Brain (organoid and tissue), 16 donors: ENCODE measurements at places on chromosomes 1 and 21. TPM values are rescaled to one million over a fixed set of nuclear protein-coding genes. Genes with fewer than 3 reads are reported as not detected.

DNA sequence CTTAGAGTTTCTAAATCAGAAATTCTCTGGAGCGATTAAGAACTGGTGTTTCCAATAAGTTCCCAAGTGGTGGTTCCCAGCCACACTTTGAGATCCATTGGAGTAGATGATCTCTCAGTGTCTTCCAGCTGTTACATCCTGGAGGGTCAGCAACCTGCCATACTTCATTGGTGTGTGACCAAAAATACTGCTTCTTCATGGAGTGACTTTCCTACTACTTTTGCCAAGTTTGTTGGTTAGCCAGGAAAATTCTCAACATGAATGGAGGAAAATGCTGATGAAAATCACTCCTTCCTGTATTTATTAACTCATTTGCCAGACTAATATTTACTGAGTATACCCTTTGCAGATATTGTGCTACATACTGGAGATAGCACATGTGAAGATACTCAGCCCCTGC is 186.1 kb downstream of the FGGY start:
- no peak for DNase-seq

DNA sequence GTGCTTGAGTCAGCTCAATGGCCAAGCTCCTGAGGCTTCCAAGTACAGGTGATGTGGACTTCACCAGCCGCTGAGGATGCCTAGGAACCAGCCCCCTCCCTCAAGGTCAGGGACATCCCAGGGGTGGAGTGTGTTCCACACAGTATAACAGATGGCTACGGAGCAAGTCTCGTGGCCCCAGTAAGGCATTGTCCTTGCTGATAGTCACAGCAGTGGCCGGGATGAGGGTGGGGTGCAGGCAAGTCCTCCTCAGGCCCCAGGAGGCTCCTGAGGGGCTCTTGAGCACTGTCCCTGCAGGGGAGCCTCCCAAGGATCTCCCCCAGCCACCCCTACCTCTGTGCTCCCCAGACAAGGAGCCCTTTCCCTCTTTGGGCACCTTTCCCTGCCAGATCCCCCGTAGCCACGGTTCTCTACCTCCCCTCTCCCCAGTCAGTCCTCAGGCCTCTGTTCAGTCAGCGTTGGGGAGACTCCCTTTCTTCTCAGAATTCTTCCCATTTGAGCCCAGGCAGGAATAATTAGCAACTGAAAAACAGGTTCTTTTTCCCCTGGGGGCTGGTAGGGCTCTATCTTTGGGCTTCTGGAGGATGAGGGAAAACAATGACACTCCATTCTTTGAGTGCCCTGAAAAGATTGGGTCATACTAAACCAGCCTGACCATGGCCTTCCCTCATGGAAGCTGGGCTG is 7.1 kb upstream of the THEM5 start:
- DNase-seq, result no peak

GRCh38 chr1:48817505-48818114 is 40.9 kb upstream of the BEND5 start:
- peak; percentile 54 for DNase-seq

The UBL4B gene
- polyA plus RNA-seq, result 4.9 TPM

The SH3BP5L gene
- 40.7 TPM for polyA plus RNA-seq

The FAM43B gene
- polyA plus RNA-seq, result 3.3 TPM

GRCh38 chr1:222923506-222923905 is 108.7 kb downstream of the DISP1 start:
- no peak for DNase-seq

GRCh38 chr1:53642215-53642555 is 96.8 kb downstream of the GLIS1 start:
- DNase-seq, result no peak

DNA sequence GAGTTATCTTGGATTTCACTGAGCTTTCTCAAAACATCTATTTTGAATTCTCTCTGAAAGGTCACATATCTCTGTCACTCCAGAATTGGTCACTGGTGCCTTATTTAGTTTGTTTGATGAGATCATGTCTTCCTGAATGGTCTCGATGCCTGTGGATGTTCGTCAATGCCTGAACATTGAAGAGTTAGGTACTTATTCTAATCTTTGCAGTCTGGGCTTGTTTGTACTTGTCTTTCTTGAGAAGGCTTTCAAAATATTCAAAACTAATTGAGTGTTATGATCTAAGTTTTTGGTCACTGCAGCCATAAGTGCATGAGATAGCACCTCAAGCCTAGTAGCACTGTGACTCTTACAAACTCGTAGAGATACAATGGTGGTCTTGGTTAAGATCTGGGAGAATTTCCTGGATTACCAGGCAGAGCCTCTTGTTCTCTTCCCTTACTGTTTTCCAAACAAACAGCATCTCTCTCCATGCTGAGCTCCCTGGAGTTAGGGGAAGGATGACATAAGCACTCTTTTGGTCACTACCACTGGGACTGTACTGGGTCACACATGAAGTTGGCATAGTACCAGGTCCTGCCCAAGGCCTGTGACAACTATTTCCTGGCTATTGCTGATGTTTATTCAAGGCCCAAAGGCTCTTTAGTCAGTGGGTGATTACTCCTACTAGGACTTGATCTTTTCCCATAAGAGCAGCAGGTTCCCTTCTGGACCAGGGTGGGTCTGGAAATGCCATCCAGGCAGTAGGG is 25.6 kb downstream of the SLC22A15 start:
- no peak for DNase-seq

The RGS7 gene
- 12.1 TPM for polyA plus RNA-seq

The TNFRSF4 gene
- polyA plus RNA-seq, result 1.2 TPM

DNA sequence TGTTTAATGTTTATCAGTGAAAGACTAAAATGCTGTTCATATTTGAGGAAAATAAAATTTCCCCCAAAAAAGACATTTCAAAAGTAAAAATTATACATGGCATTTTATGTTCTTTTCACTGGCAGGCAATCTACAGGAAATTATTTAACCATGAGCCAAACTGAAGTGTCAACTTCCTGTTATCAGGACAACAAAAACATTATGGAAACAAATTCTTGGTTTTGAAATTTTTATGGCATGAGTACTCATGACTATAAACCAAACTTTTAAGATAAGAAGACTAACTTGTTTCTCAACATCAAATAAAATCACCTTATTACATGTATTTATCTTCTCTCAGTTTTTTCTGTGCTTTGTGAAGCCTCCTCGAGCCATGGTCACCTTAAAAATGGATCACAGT is 698.6 kb downstream of the LTN1 start:
- no peak for DNase-seq

DNA sequence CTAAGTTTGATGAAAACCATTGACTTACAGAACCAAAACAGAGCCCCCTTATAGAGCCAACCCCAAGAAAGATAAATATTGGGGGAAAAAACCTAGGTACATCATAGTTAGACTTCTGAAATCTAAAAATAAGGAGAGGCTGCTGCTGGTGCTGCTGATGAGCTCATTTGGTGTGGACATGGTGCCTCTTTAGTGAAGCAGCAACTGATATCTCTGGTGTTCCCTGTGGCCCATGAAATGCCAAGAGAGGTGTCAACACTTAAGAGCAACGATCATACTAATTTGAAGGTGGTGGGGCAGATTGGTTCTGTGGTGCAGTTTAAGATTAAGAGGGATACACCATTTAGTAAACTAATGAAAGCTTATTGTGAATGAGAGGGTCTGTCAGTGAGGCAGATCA is 35.9 kb downstream of the ST3GAL3 start:
- no peak for DNase-seq

GRCh38 chr1:5727871-5728643 is 264.2 kb downstream of the NPHP4 start:
- no peak for DNase-seq

The SIPA1L2 gene
- polyA plus RNA-seq, result 24.5 TPM

The LINGO4 gene
- polyA plus RNA-seq, result 0.12 TPM

DNA sequence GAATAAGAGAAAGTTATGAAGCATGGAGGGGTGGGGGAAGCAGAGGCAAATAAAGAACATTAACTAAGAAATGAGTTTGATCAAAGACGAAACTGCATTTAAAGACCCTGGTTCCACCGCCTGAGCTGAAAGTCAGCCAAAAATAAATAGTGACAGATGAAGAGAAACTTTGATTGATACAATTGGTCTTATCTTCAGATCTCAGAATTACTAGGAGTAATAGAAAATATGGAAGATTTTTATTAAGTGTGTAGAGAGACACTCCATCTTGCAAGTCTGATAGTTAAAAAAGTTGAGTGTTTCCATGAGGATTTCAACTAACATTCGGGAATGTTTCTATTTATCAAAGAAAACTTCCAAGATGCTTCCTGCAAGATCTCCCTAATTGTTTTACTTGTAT is 418.2 kb upstream of the ADGRL2 start:
- no peak for DNase-seq

- DNase-seq, result no peak
These were observed 215.1 kb downstream of the PTPRU start for GRCh38 chr1:29451368-29451892.

- no peak for DNase-seq
These were observed 30.5 kb upstream of the SCMH1 start for GRCh38 chr1:41272601-41273000.

The ZMYND12 gene
- 6.8 TPM for polyA plus RNA-seq

DNA sequence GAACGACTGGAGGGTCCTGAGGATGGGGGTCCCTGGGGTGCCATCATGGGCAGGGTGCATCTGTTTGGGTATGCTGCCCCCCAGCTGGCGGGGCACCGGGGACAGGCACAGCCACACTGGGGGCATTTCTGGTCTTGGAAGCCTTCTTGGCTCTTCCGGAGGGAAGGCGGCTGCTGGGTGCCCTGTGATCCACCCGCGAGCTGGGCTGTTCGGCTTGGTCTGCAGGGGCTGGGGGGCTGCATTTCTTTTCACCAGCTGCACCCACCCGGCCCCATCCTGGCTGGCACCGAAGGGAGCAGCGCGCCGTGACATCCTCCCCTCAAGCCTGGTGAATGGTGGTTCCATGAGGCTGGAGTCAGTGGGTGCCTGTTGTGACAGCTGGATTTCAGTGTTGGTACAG is 12.2 kb downstream of the FAAP20 start:
- no peak for DNase-seq

DNA sequence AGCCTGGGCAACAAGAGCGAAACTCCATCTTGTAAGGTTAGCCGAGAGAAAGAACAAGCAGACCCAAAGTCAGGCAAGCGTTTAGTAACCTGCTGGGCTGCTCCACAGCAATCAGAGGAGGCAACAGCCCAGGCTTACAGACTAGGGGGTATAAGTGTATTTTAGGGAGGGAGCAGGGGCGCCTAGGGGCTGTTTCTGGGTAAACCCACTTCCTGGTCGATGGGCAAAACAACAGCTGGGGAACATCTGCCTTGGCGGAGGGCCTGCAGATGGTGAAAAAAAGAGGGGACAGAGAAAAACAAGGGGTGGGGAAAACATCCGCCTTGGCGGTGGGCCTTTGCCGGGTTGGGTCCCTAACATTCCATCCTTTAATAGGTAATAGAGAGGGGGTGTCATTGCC is 5.2 kb downstream of the TAS1R1 start:
- no peak for DNase-seq

The WNT2B gene
- 0.68 TPM for polyA plus RNA-seq

- no peak for DNase-seq
These were observed 2.3 kb upstream of the HPCA start for GRCh38 chr1:32884032-32884372.

DNA sequence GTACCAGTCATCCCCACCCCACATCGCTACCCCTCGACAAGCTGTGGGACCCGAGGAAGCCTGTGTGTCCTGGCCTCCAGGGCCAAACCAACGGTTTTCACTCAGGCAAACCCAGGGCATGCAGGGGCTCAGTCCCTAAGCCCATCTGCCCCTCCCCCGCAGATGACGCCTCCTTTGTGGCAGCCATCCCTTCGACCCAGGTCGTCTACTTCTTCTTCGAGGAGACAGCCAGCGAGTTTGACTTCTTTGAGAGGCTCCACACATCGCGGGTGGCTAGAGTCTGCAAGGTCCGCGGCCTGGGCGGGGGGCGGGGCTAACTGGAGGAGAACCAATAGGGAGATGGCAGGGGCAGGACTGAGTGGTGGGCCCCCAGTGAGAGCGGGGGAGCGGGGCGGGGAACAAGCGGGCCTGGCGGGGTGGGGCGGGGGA is 7.4 kb downstream of the SEMA4A start:
- peak; percentile 84 for DNase-seq

GRCh38 chr1:187744665-187745064 is 915.9 kb downstream of the PLA2G4A start:
- DNase-seq, result no peak

GRCh38 chr1:219083631-219084030 is 90.0 kb upstream of the LYPLAL1 start:
- no peak for DNase-seq

The RNU1-3 gene
- not detected for polyA plus RNA-seq

The PTPRU gene
- 10.6 TPM for polyA plus RNA-seq

The LIN9 gene
- polyA plus RNA-seq, result 2.4 TPM

The KCNA2 gene
- 4.9 TPM for polyA plus RNA-seq

The GJA9 gene
- polyA plus RNA-seq, result not detected

- DNase-seq, result no peak
These were observed 37.1 kb downstream of the WNT9A start for GRCh38 chr1:227910511-227911153.

DNA sequence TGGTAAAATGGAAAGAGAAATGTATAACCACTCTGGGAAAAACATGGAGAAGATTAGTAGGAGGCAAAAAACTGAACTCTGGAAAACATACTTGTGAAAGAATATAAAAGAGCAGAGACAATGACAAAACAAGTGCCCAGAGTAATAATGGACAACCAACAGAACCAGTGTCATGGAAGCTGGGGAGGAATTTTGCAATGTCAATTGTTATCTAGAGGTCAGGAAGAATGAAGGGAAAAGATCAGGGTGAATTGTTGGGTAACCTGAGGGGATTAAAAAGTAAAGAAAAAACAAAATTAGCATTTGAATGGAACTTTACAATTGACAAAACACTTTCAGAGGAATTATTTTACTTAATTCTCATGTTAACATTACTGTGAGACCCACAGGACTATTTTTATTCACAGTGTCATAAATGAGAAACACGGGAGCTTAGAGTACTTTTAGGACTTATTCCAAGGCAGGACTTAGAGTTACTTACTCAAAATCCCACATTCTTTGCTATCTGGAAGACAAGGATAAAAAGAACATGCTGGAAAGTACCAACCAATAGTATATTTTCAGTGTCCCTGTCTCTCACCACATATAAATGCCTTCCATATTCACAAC is 19.5 kb downstream of the JAM2 start:
- DNase-seq, result peak; percentile 7

DNA sequence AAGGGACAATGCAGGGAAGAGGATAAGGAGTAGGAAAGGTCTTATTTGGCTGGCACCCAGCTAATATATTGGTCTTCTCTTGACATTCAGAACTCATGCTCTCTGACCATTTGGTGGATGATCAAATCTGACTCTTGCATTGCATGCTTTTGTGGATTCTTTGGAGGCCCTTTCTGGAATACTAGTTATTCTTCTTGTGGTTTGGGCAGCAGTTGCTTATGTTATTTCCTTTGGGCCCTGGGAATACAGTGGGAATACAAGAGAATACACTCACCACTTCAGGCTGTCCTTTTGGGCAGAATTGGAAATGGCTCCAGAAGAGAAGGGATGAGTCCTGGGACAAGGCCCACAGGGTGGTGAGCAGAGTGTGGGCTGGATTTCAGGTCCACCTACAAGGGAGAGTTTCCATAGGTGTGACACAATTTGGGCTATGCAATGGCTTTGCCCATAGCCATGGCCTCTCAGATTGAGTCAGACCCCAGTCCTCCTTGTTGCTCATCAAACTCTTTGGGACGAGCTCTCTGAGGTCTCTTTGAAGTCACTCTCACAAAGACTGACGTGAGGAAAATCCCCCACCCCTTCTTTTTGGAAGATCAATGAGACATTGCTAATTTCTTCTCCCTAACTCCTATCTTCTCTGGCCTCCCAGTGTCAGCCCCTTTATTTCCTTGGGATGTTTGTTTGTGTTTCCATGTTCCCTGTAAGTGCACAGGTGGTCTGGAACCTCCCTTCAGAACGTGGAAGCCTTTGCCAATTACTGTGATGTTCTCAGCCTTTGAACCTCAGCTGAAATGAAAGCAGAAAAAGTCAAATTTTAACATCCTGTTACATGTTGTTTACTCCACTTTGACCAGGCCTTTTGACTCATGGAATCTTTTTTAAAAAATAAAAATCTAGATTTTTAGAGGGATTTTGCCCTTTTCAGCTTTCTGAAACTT is 19.4 kb downstream of the HSD11B1 start:
- DNase-seq, result no peak

The PRR9 gene
- not detected for polyA plus RNA-seq
